ENCODE measurements at places on chromosomes 11 and 22. TPM values are rescaled to one million over a fixed set of nuclear protein-coding genes. Genes with fewer than 3 reads are reported as not detected.

Gene TMEM121B
- total RNA-seq: 0.11 TPM

GRCh38 chr11:116654526-116654925, 118.3 kb downstream of the BUD13 start:
- no peak for DNase-seq
- no peaks in the 10 kb centered on the region for H3K36me3 ChIP-seq
- no peak overlapping the region for H3K27ac ChIP-seq
- H3K27me3 ChIP-seq: no peaks in the 10 kb centered on the region
- H3K4me1 ChIP-seq: no peaks in the 10 kb centered on the region

DNA sequence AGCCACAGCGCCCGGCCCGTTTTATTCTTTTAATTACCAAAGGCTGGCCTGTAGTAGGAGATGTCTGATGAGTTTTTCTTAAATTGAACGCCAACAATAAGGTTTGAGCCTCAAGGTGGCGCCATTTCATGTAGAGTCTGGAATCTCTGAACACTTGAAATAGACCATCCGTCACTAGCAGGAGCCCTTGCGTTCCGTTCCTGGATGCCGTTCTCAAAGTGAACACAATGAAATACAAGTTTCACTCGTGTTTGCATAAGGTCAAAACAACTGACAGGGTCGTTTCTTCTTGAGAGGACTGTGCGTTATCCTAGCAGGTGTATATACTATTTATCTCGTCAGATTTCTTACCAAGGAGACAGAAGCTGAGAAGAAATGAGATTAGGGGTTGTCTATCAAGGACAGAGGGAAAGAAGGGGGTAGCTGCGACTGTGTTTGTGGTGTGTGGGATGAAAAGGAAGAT, 18.7 kb upstream of the SCGB1D1 start:
- no peak overlapping the region for H3K4me3 ChIP-seq
- H3K27ac ChIP-seq: no peak overlapping the region
- H3K36me3 ChIP-seq: no peaks in the 10 kb centered on the region
- peaks cover 4% of the 10 kb centered on the region for H3K4me1 ChIP-seq
- peaks cover 6% of the 10 kb centered on the region for H3K27me3 ChIP-seq

Gene TSPAN18
- 1.2 TPM for total RNA-seq

DNA sequence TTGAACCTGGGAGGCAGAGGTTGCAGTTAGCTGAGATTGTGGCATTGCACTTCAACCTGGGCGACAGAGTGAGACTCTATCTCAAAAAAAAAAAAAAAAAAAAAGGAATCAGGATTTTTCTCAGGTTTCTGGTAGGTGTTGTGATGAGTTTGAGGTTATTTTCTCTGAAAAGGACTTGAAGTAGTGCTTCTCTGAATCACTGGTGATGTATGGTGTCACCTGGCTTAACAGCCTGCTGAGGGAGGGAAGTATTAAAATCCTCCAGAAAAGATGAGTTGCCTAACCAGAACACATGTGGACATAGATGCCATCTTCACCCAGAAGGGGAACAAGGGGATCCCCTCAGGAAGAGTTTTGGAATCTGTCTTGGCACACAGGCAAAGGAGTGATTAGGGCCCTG, 20.1 kb downstream of the SMARCB1 start:
- DNase-seq: no peak
- H3K4me3 ChIP-seq: no peak overlapping the region
- H3K27ac ChIP-seq: no peak overlapping the region

Gene RAB39A
- 0.20 TPM for total RNA-seq

DNA sequence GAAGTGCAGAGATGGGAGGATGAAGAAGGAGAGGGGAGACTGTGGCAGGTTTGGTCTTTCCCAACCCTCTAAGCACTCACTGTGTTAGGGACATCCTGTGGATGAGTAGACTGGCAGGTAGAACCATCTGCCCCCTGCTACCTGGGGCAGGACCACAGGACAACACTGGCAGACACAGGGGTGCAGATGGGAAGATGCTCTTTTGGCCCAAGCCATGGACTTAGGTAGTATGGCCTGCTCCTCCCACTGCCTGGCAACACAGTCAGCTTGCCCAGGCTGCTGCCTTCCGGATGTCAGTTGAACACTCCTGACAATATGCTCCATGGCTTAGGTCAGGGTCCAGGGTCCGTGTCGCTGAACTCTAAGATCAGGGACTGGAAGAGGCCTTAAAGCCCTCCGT, 140.7 kb upstream of the NAV2 start:
- no peaks in the 10 kb centered on the region for H3K27me3 ChIP-seq
- H3K27ac ChIP-seq: no peak overlapping the region
- H3K4me1 ChIP-seq: no peaks in the 10 kb centered on the region
- no peak overlapping the region for H3K4me3 ChIP-seq
- no peaks in the 10 kb centered on the region for H3K36me3 ChIP-seq

DNA sequence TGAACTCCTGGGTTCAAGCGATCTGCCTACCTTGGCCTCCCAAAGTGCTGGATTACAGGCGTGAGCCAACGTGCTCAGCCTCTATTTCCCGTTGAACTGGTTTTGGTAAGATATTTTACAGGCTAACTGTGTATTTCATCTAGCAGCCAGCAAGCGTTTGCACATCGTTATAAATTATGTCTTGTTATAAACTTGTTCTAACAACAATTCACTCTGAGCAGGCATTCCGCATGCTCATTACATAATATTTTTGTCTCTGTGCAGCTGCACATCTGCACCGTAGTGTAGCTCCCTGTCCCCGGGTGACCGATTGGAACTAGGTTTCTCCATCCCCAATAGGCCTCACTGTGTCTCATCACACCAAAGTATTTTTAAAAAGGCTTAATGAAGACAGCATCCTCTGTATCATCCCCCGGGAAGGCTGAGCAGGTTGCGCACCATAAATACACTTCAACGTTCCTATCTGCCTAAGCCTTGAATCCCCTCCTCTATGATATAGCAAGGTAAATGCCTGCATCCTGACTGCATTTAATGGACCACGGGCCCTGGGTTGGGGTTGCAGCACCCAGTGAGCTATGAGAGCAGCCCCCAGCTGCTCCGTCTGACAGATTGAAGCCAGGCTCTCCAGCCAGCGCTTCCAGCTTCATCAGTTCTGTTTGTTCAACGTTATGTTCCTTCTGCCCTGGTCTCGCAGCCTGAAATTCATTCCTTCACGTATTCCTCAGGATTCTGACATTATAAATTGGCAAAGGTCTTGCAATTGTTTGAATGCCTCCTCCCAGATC, 47.7 kb downstream of the TST start:
- H3K4me1 ChIP-seq: no peaks in the 10 kb centered on the region
- H3K4me3 ChIP-seq: no peak overlapping the region
- no peak for DNase-seq

GRCh38 chr11:44979543-44980399, 29.1 kb upstream of the TP53I11 start:
- no peak overlapping the region for H3K27ac ChIP-seq
- H3K36me3 ChIP-seq: no peaks in the 10 kb centered on the region
- peaks cover 47% of the 10 kb centered on the region for H3K4me1 ChIP-seq
- H3K27me3 ChIP-seq: no peaks in the 10 kb centered on the region

DNA sequence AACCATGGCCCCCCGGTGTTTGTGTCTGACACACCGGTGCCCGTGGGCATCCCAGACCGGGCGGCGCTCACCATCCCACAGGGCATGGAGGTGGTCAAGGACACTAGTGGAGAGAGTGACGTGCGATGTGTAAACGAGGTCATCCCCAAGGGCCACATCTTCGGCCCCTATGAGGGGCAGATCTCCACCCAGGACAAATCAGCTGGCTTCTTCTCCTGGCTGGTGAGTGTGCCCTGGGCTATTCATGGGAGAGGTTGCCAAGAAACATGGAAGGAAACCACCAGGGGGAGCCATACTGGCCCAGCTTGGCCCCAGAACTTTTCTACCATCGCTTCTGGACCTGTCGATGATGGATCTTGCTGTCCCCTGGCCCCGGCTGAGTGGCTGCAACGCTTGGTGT, 36.5 kb downstream of the PRDM11 start:
- H3K4me3 ChIP-seq: no peak overlapping the region
- no peak overlapping the region for H3K27ac ChIP-seq
- H3K36me3 ChIP-seq: peaks cover 14% of the 10 kb centered on the region
- DNase-seq: no peak
- peaks cover 10% of the 10 kb centered on the region for H3K4me1 ChIP-seq

DNA sequence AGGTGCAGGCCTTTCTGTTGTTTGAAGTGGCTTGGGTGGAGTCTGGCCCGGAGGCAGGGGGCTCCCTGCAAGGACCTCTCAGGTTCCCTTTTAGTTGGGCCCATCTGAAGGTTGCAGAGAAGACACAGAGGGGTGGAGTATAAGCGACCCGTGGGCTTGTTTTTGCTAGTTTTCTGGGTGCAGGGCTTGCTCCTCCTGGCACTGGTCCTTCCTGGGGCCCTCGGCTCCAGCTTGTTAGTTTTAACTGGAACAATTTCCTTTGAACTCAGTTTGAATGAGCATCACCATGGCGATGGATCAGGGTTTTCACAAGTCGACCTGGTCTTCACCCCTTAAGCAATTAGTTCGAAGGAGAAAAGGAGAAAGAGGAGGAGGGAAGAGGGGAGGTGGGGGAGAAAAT, 28.5 kb upstream of the OAF start:
- no peak for DNase-seq
- H3K27ac ChIP-seq: no peak overlapping the region
- H3K27me3 ChIP-seq: no peaks in the 10 kb centered on the region
- H3K36me3 ChIP-seq: no peaks in the 10 kb centered on the region

DNA sequence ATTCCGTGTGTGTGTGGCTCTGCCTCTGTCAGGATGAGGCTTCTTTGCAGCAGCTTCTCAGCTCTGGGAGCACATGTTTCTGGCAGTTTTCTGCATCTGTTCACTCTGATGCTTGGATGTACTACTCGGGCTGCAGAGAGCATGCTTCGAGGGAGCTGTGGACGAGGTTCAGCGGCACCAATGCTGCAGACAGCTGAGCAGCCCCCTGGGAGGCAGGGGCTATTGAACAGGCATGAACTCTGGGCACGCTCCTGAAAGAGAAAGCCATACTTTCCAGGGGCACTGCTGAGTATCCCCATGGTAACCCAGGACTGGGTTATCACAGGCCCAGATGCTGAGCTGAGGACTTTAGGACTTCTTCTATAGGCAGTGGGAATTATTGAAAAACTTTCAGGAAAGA, 33.8 kb downstream of the ADAMTS8 start:
- no peaks in the 10 kb centered on the region for H3K27me3 ChIP-seq
- H3K27ac ChIP-seq: no peak overlapping the region
- no peaks in the 10 kb centered on the region for H3K36me3 ChIP-seq
- H3K4me3 ChIP-seq: no peak overlapping the region
- no peak for DNase-seq

GRCh38 chr11:123431619-123432018, 1.6 kb downstream of the GRAMD1B start:
- H3K4me3 ChIP-seq: no peak overlapping the region
- no peak for DNase-seq
- no peaks in the 10 kb centered on the region for H3K27me3 ChIP-seq
- H3K4me1 ChIP-seq: peaks cover 6% of the 10 kb centered on the region
- no peak overlapping the region for H3K27ac ChIP-seq

DNA sequence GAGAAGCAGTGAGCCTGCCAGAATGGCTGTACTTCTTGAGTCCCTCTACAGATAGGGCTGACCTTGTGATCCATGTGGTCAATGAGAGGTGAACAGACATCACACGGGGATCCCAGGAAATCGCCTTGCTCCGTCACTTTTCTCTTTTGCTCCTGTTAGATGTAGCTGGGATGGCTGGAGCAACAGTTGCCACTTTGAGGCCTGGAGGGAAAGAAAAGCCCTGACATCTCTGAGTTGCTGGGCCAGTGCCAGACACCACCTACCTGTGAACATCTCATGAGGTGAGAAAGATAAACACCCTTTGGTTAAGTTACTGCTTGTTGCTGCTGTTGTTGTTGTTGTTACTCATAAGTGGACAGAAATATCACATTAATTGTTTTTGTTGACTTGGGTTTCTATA, 840.3 kb downstream of the TBC1D22A start:
- H3K4me3 ChIP-seq: no peak overlapping the region
- no peak overlapping the region for H3K27ac ChIP-seq
- no peaks in the 10 kb centered on the region for H3K36me3 ChIP-seq
- DNase-seq: no peak
- no peaks in the 10 kb centered on the region for H3K27me3 ChIP-seq

Gene PNPLA3
- total RNA-seq: not detected

DNA sequence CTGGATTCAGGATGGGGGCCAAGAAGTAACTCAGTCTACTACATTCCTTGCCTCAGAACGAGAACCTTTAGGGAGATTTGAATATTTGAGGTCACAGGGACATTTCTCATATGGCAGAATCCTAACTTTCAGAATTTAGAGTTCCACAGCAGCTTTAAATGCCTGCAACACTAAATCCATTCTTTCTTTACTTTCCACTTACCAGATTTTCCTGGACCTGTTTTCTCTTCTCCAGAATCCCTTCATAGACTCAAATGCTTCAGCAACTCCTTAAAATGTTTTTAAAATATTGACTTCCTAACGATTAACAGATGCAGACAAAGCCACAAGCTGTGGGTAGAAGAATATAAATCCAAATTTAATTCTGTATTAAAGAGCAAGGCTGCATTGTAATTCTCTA, 63.1 kb downstream of the PRSS23 start:
- H3K4me3 ChIP-seq: no peak overlapping the region
- no peaks in the 10 kb centered on the region for H3K4me1 ChIP-seq
- H3K27ac ChIP-seq: no peak overlapping the region
- H3K27me3 ChIP-seq: no peaks in the 10 kb centered on the region
- no peak for DNase-seq
- no peaks in the 10 kb centered on the region for H3K36me3 ChIP-seq

DNA sequence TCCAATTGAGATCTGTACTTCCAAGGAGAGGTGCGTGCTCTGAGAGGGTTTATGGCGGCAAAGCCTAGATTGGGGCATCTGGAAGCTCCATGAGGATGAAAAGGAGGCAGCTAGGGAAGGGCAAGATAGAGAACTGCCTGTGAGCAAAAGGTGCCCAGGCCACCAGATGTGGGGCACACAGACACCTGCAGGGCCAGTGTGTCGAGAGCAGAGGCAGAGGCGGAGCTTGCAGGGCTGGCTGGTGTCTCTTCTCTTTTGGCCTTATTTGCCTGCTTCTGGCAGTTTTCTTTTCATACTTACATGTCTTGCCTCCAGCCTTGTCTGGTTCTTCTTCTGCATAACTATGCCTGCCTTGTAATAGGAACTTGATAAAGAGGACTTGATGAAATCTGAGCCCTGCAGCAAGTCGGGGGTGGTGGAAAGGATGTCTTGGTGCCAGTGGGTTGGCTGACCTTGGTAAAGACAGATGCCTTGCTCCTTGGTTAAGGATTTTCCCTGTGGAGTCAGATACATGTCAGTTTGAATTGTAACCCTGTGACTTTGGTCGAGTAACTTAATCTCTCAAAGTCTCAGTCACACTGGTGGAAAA, 680.3 kb downstream of the NTM start:
- no peaks in the 10 kb centered on the region for H3K36me3 ChIP-seq
- no peak for DNase-seq
- H3K27me3 ChIP-seq: no peaks in the 10 kb centered on the region
- no peak overlapping the region for H3K27ac ChIP-seq
- no peak overlapping the region for H3K4me3 ChIP-seq

- no peaks in the 10 kb centered on the region for H3K36me3 ChIP-seq
- H3K27ac ChIP-seq: no peak overlapping the region
- H3K4me3 ChIP-seq: no peak overlapping the region
- H3K27me3 ChIP-seq: no peaks in the 10 kb centered on the region
- no peaks in the 10 kb centered on the region for H3K4me1 ChIP-seq
Measured at GRCh38 chr22:23591201-23591791, 11.2 kb upstream of the IGLL1 start.

- no peaks in the 10 kb centered on the region for H3K27me3 ChIP-seq
- no peak overlapping the region for H3K27ac ChIP-seq
- H3K4me3 ChIP-seq: no peak overlapping the region
- H3K4me1 ChIP-seq: no peaks in the 10 kb centered on the region
- DNase-seq: no peak
Measured at GRCh38 chr11:84924154-84924692, 702.9 kb downstream of the DLG2 start.

Measured in CD8-positive, alpha-beta memory T cell (primary cell).